ENCODE measurements at places on chromosomes 1 and 21.
A peak's percentile ranks its signal among the peaks of the same experiment; 100 is the strongest.

DNA sequence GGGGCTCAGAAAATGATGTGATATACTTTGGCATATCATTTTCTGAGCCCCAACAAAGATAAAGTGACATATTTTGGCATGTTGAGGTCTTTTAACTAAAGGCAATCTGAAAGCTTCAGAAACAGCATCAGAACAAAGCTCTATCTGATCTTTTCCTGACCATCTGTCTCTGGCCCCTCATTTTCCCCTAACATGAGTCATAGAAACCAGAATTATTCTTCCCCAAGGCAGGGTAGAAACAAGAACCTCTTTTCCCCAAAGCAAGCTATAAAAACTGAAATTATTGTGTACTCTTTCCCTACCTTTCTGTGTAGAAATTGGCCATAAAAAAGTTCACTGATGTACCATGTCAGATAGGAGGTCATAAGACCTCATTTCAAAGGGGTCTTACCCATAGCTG, 48.7 kb upstream of the PLA2G4A start:
- no peak for DNase-seq

DNA sequence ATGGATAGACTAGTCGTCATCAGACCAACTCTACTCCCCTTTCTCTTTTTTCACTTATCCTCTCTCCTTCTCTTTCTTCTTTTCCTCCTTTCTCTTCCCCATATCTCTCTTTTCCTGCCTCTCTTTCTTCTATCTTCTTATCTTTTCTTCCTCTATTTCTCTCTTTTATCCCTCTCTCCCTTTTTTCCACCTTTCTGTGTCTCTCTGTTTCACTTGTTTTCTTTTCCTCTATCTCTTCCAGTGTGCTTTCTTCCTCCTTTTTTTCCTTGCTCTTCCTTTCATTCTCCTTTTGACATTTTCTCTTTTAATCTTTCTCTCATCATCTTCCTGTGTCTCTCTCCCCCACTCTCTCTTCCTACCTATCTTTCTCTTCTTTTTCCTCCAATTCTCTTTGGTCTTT, 159.0 kb upstream of the PTGFR start:
- DNase-seq, result no peak

DNA sequence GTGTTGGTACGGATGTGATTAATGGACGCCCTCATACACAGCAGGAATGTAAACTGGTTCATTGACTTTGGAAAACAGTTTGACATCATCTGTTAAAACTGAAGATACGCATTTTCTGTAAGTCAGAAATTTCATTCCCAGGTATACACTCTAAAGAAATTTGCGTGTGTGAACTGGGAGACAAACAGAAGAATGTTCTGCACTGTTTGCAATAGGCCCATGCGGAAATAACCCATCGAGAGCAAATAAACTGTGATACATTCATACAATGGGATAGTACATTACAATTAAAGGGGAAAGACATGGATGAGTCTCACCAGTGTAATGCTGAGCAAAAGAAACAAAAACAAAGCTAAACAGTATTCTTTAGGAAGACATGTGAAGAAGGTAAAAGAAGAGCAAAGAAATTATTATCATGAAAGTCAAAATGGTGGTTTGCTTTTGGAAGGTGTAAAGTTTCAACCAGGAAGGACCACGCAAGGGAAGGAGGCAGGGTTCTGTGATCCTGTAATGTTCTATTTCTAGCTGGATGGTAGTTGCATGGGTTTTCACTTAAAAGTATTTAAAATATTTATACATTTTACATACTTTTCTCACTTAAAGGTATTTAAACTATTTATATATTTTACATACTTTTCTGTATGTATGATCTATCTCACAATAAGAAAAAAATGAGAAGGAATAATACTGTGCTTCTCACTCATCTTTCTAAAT, 30.3 kb downstream of the INTS7 start:
- DNase-seq, result no peak

GRCh38 chr1:8063298-8064036, 37.4 kb upstream of the ERRFI1 start:
- DNase-seq, result no peak

DNA sequence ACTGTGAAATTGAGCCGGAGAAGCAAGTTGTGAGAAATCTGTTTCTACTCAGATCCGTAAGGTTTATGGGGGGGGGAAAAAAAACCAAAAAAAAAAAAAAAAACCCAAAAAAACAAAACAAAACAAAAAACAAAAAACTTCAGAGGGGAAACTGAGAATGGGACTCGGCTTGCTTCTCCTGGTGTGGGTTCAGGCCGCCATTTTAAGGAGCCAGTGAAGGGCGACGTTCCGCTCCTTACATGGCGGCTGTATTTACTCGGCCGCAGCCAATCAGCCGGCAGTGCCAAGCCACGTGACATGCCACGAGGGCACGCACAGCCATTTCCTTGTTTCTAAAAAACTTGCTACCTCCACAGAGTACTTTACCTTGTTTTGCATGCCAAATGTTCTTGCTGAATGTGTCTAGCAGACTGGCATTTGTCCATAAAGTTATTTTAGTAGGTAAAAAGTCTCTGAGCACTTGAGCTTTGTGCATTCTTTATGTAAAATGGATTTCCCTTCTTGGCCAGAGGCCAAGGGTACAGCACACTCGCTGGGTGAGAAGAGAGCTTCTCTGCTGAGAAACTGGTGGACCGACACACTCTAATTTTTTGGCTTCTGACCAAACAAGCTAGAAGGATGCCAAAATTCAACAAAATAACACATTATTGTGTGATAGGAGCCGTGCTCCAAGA, 101.8 kb downstream of the NFIA start:
- no peak for DNase-seq

- no peak for DNase-seq
Observed at GRCh38 chr1:152757747-152758146, at the start of gene KPRP. KPRP (plus strand) TSS chr1:152758025; CDS start chr1:152759589, 1,564 bp downstream.

DNA sequence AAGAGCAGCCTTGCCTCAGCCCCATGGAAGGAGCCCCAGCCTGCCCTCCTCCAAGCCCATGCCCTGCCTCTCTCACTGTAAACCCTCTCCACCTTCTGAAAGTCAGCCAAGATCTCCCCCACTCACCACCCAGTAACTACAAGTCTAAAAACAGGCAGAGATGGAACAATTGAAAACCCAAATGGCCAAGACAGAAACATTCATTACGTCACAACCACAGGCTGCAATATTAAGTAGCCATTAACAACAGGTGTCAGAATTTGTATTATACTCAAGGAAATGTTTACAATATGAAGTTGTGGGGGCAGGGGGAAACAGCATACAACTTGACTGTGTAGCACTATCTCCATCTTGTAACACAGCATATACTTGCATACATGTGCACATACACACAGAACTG, 2.4 kb downstream of the IRF6 start:
- DNase-seq, result no peak

DNA sequence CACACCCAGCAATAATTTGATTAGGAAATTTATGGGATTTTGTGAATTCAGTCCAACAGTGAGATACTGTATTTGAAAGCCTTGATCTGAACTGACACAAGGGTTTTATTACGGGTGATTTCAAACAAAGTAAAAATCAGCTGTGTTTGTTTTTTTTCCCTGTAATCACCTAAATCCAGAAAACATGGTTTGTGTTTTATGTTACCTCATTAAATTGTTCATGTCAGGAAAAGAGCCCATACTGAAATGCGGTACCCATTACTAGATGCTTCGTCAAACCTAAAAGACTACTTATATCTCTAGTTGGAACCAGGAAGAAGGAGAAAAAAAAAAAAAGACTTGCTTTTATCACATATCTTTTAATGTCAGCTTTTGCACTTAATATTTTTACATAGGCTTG, 811.9 kb upstream of the RGS18 start:
- DNase-seq, result no peak

DNA sequence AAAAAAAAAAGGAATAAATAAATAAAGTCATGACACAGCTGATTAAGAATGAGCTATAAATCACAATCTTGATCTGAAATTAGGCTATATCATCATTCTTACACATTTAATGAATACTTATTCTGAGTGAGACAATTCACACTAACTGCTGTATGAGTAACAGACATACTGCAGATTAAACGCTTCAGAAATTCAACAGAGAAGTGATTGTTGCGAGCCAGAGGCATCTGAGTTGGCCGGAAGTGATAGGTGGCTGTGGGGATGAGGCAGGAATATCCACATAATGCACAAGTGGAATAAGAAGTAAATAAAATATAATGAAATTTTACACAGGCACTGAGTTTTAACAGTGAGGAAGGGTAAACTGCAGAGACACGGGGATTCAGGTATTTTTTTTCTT, 142.4 kb downstream of the APP start:
- no peak for DNase-seq

DNA sequence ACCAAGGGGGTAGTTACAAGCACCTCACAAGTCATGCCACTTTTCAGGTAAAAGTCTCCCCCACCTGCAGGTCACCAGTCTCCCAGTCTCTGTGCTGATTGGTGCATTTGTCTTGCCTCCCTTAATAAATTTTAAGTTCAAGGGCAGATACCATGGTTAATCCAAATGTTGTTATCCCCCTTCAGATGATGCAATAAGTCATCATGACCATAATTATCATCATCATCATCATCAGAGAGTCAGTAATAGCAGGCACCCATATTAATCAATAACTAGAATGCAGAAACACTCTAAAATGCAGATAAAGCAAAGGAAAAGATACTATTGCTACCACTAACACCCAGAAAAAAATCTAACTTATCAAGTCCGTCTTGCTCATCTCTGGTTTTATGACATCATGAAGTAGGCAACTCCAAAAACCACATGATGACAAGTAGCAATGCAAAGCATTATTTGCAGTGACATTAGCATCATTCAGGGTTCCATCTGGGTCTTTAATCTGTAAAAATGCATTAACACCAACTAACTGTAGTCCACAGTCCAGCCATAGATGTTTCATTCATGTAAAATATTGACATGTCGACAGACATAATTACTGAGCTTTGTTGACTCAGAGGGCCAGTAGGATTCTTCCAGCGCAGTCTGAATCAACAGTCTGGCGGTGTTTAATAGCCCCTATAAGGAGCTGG, 492.0 kb upstream of the RUNX1 start:
- DNase-seq, result no peak

GRCh38 chr1:213227458-213227857, 176.4 kb downstream of the RPS6KC1 start:
- DNase-seq, result no peak

DNA sequence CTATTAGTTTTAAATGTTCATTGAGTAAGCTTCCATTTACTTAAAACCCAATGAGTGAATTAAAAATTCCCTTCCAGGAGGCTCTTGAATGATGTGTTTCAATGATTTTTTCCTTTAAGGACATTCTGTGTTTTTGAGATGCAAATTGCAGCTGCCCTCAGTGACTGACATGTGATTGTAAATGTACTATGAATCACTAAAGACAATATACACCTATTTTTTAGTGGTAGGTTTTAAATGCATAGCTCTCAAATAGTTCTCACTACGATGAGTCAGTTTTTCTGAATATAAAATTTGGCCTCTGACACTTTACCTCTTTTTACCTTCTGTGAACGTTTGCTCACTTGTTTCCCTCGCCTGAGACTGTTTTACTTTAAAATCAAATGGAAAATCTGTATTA, 204.7 kb downstream of the BARHL2 start:
- no peak for DNase-seq

- DNase-seq, result no peak
Observed at GRCh38 chr1:210850556-210850955, 283.4 kb downstream of the KCNH1 start.

DNA sequence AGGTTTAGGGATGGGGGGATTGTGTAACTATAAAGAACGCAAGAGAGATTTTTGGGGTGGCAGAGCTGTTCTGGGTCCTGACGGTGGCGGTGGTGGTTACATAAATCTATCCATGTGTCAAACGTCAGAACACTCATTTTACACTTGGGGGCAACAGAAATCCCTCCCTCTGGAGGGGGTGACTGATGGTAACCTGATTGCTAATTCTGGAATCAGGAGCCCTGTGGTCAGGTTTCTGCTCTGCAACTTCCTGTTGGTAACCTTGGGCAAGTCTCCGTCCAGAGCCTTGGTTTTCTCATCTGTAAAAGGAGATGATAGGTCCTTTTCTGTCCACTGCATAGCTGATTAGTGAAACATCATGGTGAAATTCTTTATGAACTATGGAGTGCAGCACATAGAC, 40.9 kb downstream of the ALPL start:
- no peak for DNase-seq

DNA sequence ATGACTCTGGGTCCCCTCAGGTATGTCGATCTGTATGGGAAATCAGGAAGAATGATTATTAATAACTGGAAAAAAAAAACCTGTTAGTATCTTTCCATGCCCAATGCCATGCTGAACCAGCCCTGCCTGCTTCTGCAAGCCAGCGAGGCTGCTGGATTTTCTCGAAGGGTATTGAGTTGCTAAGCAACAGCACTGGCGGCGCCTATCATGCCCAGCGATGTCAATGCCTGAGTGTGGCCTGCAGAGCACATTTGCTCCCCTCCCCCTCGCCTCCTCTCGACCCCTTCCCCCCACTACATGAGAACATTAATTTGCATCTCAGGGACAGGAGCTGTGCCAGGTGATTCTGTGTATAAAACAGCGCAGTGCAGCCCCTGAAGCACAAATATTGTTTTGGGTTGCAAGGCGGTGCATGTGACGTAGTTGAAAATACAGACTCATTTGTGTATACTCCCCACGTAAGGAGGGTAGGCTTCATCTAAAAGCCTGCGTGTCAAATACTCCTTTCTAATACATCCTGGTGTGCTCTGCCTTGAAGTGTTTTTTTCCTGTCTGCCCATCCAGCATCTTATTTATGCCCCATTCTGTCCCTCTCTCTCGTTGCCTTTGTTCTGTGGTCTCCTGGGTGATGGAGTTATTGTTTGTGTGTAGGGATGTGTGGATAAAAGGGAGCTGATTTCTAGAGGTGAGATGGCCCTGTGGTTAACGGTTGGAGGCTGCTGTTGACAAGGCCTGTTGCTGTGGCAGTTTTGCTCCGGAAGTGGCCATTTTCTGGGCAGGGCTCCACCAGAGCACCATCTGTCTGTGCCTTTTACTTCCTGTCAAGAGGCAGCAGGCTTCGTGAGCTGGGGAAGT, 32.7 kb upstream of the ATP5PO start:
- DNase-seq, result peak; percentile 61

DNA sequence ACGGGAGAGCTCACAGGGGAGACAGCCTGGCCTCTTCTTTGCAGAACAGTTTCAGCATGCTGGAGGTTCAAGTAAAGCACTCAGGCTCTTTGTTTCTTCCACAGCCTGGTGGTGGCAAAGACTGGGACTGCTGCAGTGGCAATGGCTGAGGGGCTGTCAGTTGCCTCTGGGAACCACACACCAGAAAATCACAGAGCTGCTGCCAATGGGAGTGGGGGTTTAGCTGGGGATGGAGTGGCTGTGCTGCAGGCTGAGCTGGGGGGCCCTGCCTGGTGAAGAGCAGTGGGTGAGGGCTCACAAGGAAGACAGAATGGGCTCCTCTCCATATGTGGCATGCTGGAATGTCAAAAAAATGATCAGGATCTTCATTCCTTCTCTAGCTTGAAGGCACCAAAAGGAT, 25.6 kb upstream of the PTGFR start:
- DNase-seq, result no peak

DNA sequence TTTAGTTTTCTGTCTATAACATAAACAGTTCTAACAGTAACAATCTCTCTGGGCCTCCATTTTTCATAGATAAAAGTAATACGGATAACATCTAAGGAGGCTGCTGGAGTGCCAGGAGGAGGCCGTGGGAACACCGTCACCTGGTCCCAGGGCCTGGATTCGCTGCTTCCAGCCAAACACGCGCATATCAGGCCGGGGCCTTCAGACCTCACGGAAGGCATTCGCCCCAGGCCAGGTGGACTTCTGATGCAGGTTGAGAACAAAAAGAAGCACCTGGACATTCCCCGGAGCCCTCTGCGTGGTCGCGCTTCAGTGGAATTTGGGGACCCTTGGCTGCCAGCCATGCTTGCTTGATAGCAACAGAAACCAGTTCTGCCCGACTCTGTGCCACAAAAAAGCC, 113.1 kb upstream of the GUCA2B start:
- DNase-seq, result no peak

Measured in RCC 7860 (cell line).